ENCODE measurements at places on chromosomes 4 and X. TPM values are rescaled to one million over a fixed set of nuclear protein-coding genes. Genes with fewer than 3 reads are reported as not detected.

The KIF4A gene
- 0.54 TPM for polyA plus RNA-seq

The DUSP9 gene
- polyA plus RNA-seq = not detected

The RUFY3 gene
- 13.8 TPM for polyA plus RNA-seq

The TCEAL2 gene
- polyA plus RNA-seq = 0.59 TPM

The MCUB gene
- 4.2 TPM for polyA plus RNA-seq

The LARP1B gene
- polyA plus RNA-seq = 18.8 TPM

The SRPX gene
- 104 TPM for polyA plus RNA-seq

The CCDC158 gene
- 0.03 TPM for polyA plus RNA-seq

GRCh38 chrX:38930474-38930873 is 129.2 kb downstream of the MID1IP1 start:
- H3K4me1 ChIP-seq = no peaks in the 10 kb centered on the region
- H3K27me3 ChIP-seq = no peaks in the 10 kb centered on the region
- H3K36me3 ChIP-seq = no peaks in the 10 kb centered on the region
- no peak overlapping the region for H3K27ac ChIP-seq
- H3K4me3 ChIP-seq = no peak overlapping the region

DNA sequence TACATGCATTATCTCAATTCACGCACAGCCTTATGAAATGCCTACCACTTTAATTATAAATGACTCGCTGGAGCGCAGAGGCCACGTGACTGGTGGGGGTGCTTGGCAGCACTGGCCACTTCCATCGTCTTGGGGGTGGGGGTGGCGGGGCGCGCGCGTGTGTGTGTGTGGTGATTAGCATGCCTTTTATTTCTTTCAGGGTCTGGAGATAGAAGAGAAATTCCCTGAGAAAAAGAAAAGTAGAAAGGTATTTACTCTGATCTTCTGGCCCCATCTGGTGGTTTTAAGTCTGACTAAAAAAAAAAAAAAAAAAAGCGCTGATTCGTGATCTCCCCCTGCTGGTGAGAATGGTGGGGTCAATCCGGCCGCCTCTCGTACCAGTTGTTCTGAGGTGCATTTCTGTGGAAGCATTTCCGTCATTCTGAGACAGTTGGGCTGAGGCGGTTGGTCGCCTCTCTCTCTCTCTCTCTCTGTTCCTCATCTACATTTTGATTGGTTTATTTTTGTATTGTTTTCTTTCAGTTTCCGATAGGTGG is at the start of gene CCNB3:
CCNB3 (plus strand) TSS at position 402 of the 536 bp plus-strand sequence. CDS start 80,399 bp downstream, outside the sequence.
- peak within 1 kb of the TSS; percentile 23 for H3K27ac ChIP-seq
- no peak within 1 kb of the TSS for H3K4me3 ChIP-seq
- DNase-seq = peak; percentile 73
- no peaks in the 10 kb centered on the region for H3K36me3 ChIP-seq
- peaks cover 3% of the 10 kb centered on the region for H3K4me1 ChIP-seq

DNA sequence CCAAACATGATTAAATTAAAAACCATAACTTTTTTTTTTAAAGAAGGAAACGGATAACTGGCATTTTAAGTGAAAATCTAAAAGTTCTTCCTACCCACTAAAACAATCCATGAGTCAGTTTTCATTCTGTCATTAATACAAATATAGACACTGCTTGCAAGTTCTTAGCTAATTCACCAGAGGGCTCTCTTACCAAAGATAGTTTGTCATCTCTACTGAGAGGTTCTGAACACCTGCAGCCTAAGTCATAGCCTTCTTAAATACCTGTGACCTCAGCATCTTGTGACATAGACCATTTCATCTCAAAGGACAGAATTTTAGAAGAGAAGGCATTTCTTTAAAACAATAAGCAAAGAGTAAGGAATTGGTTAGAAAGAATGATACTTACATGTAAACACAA is 65.3 kb upstream of the FAM120C start:
- no peaks in the 10 kb centered on the region for H3K36me3 ChIP-seq
- no peak overlapping the region for H3K4me3 ChIP-seq
- H3K27ac ChIP-seq = no peak overlapping the region
- DNase-seq = peak; percentile 14
- no peaks in the 10 kb centered on the region for H3K27me3 ChIP-seq

DNA sequence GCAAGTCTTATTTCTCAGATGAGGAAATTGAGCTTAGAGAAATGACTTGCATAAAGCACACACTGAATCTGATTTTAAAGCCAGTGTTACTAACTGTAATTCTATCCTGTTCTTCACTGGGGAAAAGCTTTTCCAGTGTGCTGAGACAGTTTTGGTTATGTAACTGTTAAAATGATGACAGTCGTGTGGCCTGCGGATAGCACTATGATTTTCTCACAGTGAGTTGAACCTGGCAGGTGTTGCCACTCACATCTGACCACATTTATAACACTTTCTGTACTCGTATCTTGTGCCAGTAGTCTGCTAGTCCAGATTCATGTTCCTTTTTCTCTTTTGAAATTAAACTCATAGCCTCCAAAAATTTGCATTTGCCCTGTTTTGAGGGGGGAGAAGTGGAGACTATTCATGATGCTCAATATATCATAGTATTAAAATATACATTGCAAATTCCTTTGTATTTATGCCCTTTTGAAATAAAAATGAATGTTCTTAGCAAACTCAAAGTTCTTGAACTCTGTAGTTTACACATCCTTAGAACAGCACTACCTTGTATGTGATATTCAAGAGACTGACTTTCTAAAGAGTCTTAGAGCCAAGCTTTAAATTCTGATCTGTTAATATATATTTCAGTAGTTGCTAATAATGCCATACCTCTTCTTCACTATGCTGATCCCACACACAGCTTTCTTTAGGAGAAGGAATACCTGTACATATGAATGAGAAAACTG is 132.3 kb downstream of the PDLIM5 start:
- H3K4me1 ChIP-seq = no peaks in the 10 kb centered on the region
- no peak overlapping the region for H3K27ac ChIP-seq
- no peak overlapping the region for H3K4me3 ChIP-seq
- no peak for DNase-seq

- no peak overlapping the region for H3K27ac ChIP-seq
- DNase-seq = no peak
- H3K27me3 ChIP-seq = no peaks in the 10 kb centered on the region
- H3K36me3 ChIP-seq = no peaks in the 10 kb centered on the region
Observed at GRCh38 chr4:100590325-100590724, 72.5 kb upstream of the EMCN start.

GRCh38 chrX:86133761-86134160 is 14.5 kb upstream of the DACH2 start:
- no peak for DNase-seq
- no peaks in the 10 kb centered on the region for H3K27me3 ChIP-seq
- H3K4me1 ChIP-seq = no peaks in the 10 kb centered on the region
- H3K27ac ChIP-seq = no peak overlapping the region

GRCh38 chr4:53895137-53895536 is 169.3 kb downstream of the CHIC2 start:
- no peaks in the 10 kb centered on the region for H3K27me3 ChIP-seq
- no peaks in the 10 kb centered on the region for H3K4me1 ChIP-seq
- no peaks in the 10 kb centered on the region for H3K36me3 ChIP-seq
- no peak overlapping the region for H3K4me3 ChIP-seq

DNA sequence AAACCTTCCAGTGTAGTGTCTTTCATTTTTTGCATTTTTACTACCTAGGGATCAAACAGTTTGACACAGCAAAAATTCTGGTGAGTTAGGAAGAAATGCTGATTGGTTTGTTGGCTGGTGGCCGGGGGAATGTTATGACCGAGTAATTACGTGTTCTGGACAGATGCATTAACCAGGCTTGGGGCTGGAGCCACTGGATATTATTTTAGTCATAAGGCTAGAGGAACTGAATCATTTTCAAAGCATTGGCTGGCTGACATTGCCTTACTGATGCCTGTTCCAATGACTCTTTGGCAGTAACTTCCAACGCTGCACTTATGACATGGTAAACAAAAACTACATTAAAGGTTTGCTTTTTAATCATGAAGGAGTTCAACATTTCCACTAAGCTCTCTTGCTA is 84.6 kb downstream of the FBXO8 start:
- H3K36me3 ChIP-seq = no peaks in the 10 kb centered on the region
- H3K27ac ChIP-seq = no peak overlapping the region

DNA sequence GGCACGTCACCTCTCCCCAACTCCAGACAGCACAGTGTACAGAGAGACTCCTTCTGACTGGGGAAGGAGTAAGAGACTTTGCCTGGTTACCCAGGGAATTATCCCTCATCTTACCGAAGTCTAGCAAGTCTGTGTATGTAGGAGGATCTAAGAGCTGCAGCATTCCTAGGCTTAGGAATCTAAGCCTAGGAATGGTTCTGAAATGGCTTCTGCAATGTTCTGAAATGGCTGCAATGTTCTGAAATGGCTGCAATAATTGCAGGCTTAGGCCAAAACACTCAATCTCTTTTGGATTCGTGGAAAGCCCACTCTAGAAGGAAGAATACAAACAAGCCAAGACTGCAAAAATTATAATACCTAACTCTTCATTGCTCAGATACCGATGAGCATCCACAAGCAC is 106.4 kb downstream of the SCLT1 start:
- H3K27me3 ChIP-seq = no peaks in the 10 kb centered on the region
- H3K27ac ChIP-seq = no peak overlapping the region
- no peak overlapping the region for H3K4me3 ChIP-seq
- H3K36me3 ChIP-seq = peaks cover 8% of the 10 kb centered on the region
- DNase-seq = no peak
- H3K4me1 ChIP-seq = no peaks in the 10 kb centered on the region

GRCh38 chr4:104519588-104519987 is 24.9 kb upstream of the CXXC4 start:
- H3K27ac ChIP-seq = no peak overlapping the region
- H3K4me1 ChIP-seq = no peaks in the 10 kb centered on the region
- no peak overlapping the region for H3K4me3 ChIP-seq
- H3K36me3 ChIP-seq = no peaks in the 10 kb centered on the region

DNA sequence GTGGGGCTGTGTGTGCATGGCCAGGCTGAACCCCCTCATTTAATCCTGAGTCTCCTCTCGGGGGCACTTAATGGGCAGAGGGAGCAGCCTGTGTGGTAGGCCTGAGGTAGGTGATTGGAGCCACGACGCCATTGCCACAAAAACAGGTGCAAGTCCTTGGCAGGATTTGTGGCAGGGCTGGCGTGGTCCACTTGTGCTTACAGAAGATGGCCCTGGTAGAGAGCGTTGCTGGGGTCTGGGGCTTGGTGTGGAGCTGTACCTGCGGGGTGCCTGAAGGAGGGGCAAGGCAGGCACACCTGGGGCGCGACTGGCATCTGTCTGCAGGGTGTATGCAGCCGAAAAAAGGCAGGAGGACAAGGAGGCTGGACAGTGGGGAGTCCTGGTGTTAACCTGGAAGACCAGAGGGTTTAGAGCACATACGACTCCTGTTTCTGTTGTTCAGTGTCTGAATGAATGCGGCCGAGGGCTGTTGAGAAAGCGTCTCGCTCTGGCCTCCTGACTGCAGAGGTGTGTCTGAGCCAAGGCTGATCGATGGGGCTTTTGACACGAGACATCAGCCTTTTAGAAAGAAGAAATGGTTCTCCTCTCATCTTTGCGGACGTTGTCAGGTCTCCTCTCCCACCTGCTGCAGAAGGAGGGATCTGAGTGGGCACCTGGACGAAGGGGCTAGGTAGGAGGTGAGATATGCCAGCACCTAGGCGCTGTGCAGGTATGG is 52.0 kb downstream of the TBC1D14 start:
- no peak overlapping the region for H3K27ac ChIP-seq
- H3K36me3 ChIP-seq = peaks cover 42% of the 10 kb centered on the region
- H3K4me1 ChIP-seq = peaks cover 42% of the 10 kb centered on the region
- H3K4me3 ChIP-seq = no peak overlapping the region
- no peaks in the 10 kb centered on the region for H3K27me3 ChIP-seq
